ENCODE measurements at places on chromosomes 7 and 10. TPM values are rescaled to one million over a fixed set of nuclear protein-coding genes. Genes with fewer than 3 reads are reported as not detected.

The ENKUR gene
- total RNA-seq: 0.21 TPM

The UTF1 gene
- not detected for total RNA-seq

The EPHB4 gene
- total RNA-seq: 49.1 TPM

The OAT gene
- 99.2 TPM for total RNA-seq

The RBM17 gene
- 71.3 TPM for total RNA-seq

The LRIT1 gene
- total RNA-seq: not detected

The MYL7 gene
- total RNA-seq: not detected

The C7orf57 gene
- not detected for total RNA-seq

The ZNF485 gene
- total RNA-seq: 5.1 TPM

The ABCC2 gene
- total RNA-seq: 0.72 TPM

The HELLS gene
- total RNA-seq: 39.9 TPM

Data from tongue (tissue), 3 donors.